Right lobe of liver (tissue), 6 donors: ENCODE measurements at places on chromosomes 7 and 10. TPM values are rescaled to one million over a fixed set of nuclear protein-coding genes. Genes with fewer than 3 reads are reported as not detected.

The SPDYE3 gene
- total RNA-seq, result not detected

DNA sequence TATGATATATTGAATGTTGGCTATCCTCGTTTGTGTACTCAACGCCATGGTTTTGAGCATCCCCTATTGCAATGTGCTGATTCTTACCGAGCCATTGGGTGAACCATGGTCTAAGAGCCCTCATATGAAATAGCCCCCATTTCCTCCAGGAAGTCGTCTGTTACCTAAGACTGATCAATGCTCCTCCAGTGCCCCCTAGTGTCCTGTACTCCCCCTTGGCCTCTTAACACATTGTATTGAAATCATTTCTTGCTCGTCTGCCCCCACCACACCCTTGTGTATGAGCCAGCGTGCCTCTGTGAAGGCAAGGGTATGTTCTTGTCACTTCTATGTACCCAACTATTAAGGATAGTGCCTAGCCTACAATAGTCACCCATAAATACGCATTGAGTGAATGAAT, 11.2 kb upstream of the SLC35B4 start:
- no peak for DNase-seq

DNA sequence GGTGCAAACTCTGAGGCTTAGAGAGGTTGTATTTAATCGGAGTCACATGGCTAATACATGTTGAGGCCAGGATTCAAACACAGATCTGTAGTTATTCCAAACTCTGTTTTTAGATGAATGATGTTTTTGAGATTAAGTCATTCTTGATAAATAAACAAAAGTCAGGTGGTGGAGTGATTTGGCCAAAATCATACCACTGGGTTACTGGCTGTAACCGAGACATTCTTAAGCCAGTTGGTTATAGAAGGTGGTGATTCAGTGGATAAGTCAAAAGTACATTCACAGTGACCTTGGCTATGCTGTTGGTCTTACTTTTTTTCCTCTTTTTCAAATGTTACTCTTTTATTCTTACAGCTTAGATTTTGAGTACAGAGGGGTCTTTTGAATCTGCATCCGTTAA, 361.4 kb downstream of the KIF20B start:
- no peak for DNase-seq

DNA sequence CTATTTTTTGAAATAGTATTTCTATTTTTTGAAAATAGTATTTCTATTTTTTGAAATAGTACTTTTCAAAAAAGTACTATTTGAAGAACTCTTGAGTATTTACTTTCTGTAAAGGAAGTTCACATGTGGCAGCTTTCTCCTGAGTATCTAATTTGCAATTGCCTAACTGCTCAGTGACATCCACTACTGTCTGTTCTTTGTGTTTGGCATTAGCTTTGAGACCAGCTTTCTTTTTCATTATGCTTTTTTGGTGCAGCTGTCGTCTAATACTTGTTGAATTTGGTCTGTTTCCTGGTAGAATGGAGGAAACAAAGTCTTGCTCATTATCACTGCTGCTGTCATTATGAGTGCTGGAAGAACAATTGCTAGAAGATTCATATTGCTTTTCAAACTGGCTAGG, 99.1 kb downstream of the BMPR1A start:
- DNase-seq, result no peak

DNA sequence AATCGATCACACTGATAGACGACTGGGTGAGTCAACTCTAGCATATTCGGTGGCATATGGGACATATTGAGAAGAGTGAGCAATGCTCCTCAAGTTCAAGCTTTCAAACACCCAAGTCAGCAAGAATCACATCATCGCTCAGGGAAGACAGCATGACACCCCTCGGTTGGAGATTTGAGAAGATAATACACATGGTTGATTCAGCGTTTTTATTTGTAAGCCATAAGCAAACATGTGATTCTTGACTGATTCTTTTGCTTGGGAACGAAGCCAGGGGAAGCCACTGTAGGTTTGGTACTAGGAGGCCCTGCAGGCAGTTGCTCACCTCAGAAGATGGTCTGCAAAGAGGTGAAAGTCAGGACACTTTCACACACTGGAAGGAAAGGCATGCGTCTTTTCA, 12.6 kb downstream of the UCMA start:
- no peak for DNase-seq

- no peak for DNase-seq
Observed at GRCh38 chr7:12519682-12520009, 50.9 kb upstream of the SCIN start.

- DNase-seq, result no peak
Observed at GRCh38 chr10:95363303-95363912, 72.6 kb upstream of the PDLIM1 start.

The INA gene
- not detected for total RNA-seq

- no peak for DNase-seq
Observed at GRCh38 chr7:142134909-142135308, 23.4 kb downstream of the MGAM2 start.

- no peak for DNase-seq
Observed at GRCh38 chr10:110681023-110681681, 37.0 kb downstream of the RBM20 start.

DNA sequence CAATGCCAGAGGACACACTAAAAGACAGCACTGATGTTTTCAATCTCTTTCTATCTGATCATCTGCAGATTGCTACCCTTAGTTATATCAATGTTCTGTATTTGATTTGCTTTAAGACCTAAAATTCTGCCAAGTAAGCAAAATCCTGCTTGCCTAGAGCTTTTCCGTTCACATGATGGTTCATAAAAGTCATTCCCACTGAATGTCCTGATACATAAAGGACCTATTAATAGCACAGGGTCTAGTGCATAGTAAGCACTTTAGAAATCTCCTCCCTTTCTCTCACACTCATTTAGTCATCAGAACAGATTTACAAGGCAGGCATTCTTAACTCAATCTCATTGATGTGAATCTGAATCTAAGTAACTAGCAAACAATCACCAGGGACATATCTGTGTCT, 68.8 kb downstream of the PCGF5 start:
- DNase-seq, result no peak

- DNase-seq, result no peak
Observed at GRCh38 chr10:89632824-89633223, 12.2 kb downstream of the PANK1 start.

DNA sequence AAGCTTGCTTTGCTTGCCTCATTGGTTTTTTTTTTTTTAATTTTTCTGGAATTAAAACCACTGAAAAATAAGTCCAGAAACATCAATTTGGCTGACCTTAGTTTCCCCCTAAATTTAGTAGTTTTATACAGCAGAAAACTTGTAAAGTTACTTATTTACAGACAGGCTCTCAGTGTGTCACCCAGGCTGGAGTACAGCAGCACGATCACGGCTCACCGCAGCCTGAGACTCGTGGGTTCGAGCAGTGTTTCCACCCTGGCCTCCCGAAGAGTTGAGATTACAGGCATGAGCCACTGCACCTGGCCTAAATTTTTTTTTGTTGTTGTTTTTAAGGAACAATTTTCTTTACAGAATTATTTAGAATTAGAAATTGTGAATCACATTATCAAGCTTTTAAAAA, 250.5 kb downstream of the SDK1 start:
- DNase-seq, result no peak

DNA sequence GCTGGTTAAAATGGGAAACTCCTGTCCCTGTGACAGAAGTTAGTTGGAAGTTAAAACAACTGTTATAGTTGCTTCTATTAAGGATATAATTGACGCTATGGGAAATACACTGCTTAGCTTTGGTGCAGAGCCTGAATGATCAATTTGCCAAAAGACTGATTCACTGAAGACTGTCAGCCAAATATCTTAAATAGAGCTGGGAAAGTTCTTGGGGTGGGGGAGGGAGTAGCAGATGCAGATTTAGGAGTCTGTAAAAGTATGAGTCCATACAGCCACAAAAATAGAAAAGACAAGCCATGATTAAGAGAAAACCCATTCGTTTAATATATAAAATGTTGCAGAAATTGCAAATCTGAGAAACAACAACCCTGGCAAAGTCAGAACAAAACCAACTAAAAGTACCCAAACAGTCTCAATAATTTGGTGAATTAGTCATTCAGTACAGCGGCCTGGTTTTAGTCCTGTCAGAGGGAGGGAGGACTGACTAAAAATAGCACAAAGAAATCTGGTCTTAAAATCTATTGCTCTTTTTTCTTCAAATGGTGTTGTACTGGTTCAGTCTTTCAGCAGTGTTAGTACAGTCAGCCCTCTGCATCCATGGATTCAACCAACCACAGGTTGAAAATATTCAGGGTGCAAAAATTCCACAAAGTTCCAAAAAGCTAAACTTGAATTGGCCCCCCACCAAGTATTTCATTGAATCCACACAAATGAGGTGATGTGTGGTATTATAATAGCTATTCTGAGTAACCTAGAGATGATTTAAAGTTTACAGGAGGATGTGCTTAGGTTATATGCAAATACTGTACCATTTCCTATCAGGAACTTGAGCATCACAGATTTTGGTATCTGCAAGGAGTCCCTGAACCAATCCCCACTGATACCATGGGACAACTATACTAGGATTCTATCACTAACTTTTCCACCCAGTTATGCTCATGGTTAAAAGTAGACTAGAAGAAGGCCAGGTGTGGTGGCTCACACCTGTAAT, 30.0 kb downstream of the STK17A start:
- no peak for DNase-seq

- no peak for DNase-seq
Observed at GRCh38 chr7:88243345-88243909, 23.6 kb upstream of the SRI start.

DNA sequence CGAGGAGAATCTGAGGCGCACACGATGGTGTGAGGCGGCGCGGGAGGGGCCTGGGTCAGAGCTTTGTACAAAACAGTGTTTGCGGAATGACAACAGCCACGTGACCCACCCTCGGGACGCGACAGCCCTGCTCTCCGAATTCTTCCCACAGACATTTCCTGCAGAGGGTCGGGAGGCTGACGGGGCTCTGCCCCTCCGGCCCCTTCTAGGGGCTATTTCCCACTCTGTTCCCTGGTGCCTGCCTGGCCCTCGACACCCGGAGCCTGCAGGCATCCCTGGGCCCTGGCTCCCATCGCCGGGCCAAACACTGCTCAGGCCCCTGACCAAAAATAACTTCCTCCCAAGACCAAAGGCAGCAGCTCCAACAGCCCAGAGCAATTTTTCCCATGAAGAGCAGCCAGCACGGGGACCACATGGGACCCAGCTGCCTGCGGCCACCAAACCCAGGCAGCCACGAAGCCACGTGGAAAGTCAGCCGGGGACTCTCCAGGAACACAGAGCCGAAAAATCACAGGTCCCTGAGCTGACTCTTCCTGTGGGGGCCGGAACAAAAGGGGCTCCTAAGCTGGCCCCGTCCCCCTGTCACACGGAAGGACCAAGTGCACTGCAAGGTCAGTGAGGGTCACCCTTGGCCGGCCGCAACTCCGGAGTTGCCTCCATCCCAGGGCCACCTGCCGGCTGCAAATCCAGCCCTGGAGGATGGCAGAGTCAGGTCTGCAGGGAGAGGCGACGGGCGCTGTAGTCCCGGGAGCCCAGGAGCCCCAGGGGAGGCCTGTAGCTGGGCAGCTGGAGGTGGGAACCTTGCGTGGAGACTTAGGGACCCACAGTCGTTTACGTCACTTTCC, 42.0 kb downstream of the PAPOLB start:
- DNase-seq, result no peak

GRCh38 chr7:95863623-95864022, 91.3 kb downstream of the DYNC1I1 start:
- DNase-seq, result no peak

The RAPGEF5 gene
- total RNA-seq, result 31.0 TPM

DNA sequence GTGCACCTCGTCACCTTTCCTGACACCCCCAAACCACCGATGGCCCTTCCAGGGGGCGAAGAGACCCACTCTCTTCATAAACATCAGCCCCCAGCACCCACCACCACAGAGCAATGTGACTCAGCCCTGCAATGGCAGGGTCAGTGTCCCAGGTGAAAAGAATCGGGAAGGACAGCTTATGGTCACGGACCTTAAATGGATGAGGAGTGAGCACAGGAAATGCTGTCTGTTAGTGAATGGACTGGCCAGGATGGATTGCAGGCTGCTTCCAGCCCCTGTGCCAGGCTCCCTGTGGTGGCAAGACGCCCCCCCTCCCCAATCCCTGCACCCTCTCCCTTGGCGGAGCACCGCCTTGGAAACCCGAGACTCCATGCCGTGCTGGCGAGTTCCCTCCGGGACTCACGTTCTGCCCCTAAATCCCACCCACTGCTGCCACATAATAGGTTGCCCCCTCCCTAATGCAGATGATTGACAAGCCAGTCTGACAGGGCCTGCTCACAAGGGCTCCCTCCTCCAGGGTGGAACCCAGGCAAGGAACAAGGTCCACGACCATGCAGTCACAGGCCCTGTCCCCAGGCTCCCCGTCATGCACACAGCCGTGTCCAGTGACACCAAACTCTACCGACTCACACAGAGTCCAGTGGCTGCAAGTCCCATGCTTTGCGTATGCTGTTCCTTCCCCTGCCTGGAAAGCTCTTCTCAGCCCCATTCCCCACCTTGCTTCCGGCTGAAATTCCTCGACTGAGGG, 7.3 kb downstream of the ASB13 start:
- no peak for DNase-seq

GRCh38 chr10:100350914-100351485, 4.0 kb downstream of the SCD start:
- DNase-seq, result no peak

DNA sequence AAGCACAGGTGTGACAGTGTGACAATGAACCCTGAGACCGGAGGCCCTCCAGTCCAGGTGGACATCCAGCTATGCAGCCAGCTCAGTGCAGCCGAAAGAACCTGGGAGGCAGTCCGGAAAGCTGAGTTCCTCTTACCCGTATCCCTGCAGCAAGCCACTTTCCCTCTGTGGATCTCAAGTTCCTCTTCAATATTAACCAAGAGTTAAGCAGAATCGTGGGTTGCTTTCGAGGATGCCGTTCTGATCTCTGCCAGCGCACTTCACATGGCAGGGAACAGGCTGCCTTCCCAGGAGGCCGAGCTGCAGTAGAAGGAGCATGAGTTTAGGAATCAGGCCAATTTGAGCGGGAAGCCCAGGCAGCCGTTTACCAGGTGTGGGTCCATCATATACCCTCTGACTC, 591.6 kb downstream of the SDK1 start:
- DNase-seq, result no peak

GRCh38 chr7:130114374-130114773, 44.0 kb downstream of the KLHDC10 start:
- DNase-seq, result no peak

The ZNF736 gene
- 4.1 TPM for total RNA-seq

DNA sequence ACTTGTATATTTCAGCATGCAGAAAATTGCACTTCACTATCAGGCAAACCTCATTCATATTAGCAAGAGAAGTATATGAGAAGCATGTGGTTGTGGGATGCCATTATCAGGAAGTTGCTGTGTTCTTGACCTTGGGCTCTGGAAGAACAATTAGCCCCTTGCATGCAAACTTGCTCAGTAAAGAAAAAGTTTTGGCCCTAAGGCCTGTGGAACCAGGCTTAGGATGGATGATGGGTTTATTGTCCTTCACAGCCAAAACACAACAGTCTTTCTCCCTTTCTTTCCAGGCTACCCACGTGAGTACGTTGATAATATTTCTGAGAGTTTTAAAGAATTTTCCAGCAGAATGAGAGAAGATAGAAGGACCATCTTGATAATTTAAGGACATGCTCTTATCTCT, 166.4 kb downstream of the AUTS2 start:
- no peak for DNase-seq
